GM19239 (cell line): ENCODE measurements at places on chromosomes 16 and 17.

- DNase-seq = no peak
These were observed 742 bp upstream of the FBXO31 start for GRCh38 chr16:87384162-87384874.

GRCh38 chr17:62950067-62950466 is 16.0 kb upstream of the TANC2 start:
- DNase-seq = no peak

DNA sequence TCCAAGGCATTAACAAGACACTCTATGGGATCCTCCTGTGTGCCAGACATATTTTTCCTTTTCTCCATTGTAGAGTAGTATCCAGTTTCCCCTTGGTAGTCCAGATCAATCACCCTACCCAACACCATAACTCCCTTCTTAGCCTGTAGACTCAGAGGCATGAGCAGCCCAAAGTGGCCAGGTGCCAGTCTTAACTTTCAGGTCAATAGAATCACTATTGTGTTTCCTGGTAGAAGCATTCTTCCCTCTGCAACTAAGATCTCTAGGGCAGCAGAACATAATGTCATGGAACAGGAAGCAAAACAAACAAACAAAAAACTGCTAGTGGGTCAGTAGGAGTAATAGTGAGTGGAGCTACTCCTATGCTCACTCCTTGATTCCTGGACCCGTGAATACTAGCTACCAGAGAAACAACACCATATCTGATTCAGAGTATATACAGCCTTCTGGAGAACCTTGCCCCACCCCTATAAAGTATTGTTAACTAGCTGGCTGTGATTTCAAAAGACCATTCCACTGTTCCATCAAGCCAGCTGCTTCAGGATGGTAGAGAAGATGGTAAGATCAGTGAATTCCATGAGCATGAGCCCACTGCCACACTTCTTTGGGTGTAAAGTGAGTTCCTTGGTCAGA is 11.2 kb upstream of the CLEC19A start:
- DNase-seq = no peak

GRCh38 chr16:67539271-67539670 is 10.6 kb downstream of the RIPOR1 start:
- no peak for DNase-seq

- DNase-seq = no peak
These were observed 316.1 kb downstream of the PHKB start for GRCh38 chr16:47777220-47777619.

DNA sequence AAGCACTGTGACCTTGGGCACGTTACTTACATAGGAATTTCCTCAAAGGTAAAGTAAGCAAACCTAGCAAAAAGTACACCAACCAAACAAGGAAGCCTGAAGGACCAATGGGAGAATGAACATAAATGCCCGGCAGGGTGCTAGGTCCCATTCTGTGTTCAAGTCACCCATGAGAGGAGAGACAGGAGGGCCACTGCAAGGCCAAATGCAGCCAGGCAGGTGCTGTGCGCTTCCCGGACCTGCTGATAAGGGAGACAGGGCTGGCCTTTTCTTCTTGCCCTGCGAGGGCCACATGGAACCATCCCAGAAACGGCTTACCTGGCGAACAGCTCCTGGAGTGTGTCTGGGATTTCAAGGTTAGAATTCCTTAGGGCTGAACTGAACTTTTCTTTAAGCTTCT is 69.0 kb downstream of the GTF3C1 start:
- no peak for DNase-seq

- DNase-seq = peak; percentile 62
These were observed at the start of gene IGFBP4 for GRCh38 chr17:40443196-40443987. Gene IGFBP4 (plus strand): TSS chr17:40443450. CDS start chr17:40443736, 286 bp downstream.

GRCh38 chr17:73311428-73311780 is 397 bp downstream of the CDC42EP4 start:
- DNase-seq = no peak

GRCh38 chr17:56310782-56311181 is 157.5 kb downstream of the ANKFN1 start:
- no peak for DNase-seq

- DNase-seq = no peak
These were observed 28.6 kb upstream of the ITGA3 start for GRCh38 chr17:50027172-50027880.

DNA sequence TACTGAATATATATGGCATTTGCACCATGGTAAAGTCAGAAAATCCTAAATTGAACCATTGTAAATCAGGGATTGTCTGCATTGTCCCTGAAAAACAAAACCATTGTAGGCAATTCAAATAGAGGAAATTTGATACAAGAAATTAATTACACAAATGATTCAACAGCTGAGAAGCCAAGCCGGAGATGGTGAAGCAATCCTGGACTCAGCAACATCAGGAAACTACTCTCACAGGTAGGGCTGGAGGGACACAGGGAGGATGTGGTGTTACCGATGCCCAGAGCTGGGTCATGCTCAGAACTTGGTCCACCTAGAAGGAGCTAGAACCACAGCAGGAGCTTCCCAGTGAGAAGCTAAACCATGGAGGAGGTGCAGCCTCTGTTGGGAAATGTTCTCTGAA is 18.5 kb upstream of the SCNN1B start:
- no peak for DNase-seq

DNA sequence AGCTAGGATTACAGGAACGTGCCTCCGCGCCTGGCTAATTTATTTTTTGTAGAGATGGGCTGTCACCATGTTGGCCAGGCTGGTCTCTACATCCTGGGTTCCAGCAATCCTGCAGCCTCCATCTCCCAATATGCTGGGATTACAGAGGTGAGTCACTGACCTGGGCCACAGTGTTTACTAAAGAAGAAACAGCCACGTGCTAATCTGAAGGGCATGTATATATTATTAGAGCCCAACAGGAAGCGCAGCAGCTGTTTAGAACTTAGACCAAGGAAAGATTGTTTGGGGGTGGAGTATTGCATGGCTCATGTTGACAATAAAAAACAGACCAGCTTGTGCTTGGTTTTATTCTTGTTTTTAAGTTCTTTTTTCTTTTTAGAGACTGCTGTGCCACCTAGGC is 60.2 kb downstream of the HAPSTR1 start:
- DNase-seq = no peak

- no peak for DNase-seq
These were observed 4.3 kb downstream of the MPO start for GRCh38 chr17:58276423-58276822.

- DNase-seq = no peak
These were observed 140.8 kb upstream of the CHMP6 start for GRCh38 chr17:80850817-80851216.

- DNase-seq = no peak
These were observed 466.0 kb downstream of the KCNJ18 start for GRCh38 chr17:22158364-22158763.
